ENCODE measurements at places on chromosomes 5 and 9.

GRCh38 chr9:35599763-35600604, 5.1 kb upstream of the TESK1 start:
- no peak for DNase-seq

DNA sequence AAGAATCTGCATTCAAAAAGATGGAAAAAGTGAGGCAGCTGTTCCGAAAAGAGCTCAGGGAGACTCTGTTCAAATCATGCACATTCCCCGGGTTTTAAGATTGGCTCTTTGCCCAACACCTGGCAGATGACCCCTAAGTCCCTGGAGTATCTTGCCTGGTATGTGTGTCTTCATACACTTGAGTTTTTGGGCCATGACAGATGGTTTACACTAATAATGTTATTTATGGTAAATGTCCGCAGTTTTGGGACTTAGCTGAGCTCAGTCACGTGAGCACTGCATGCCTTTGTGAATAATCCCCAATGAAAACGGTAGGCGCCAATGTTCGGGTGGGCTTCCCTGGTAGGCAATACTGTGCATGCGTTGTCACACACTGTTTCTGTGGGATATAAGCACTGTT, 316.1 kb downstream of the PRDM9 start:
- DNase-seq = no peak

DNA sequence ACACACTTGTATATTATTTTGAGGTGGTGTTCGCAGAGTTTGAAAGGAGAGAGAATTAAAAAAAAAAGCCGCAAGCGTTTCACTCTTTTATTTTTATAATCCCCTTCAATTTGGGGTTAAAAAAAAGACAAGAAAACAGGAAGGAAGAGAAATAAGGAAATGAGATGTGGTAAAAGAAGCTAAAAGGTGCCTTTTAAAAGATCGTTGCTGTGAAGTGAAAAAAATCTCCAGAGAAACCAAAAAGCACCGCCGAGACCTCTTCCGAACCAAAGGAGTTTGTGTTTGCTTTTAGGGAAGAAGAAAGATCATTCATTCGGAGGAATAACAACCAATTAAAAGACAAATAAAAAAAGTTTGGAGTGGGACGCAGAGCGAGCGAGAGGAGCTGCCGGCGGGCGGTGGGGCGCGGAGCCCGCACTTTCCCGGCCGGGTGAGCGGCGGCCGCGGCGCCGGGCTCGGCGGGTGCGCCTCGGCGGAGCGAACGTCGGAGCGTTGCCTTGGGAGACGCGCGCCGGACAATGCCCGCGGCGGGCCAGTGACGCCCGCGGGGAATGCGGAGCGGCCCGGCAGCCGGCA, 355 bp downstream of the TLE4 start:
- peak; percentile 75 for DNase-seq

GRCh38 chr5:83370957-83371356, 100.6 kb upstream of the VCAN start:
- DNase-seq = no peak

DNA sequence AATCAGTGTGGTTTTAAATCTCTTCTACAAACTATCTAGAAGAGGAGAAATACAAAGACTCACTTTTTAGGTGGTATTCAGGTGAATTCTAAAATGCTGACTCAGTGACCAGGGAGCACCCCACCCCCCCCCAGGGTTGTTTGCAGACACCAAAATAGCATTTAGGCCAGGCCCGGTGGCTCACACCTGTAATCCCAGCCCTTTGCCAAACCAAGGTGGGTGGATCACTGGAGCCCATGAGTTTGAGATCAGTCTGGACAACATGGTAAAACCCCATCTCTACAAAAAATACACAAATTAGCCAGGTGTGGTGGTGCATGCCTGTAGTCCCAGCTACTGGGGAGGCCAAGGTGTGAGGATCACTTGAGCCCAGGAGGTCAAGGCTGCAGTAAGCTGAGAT, 119.0 kb upstream of the LMX1B start:
- no peak for DNase-seq

GRCh38 chr5:157681048-157681447, 9.7 kb downstream of the C5orf52 start:
- DNase-seq = no peak

DNA sequence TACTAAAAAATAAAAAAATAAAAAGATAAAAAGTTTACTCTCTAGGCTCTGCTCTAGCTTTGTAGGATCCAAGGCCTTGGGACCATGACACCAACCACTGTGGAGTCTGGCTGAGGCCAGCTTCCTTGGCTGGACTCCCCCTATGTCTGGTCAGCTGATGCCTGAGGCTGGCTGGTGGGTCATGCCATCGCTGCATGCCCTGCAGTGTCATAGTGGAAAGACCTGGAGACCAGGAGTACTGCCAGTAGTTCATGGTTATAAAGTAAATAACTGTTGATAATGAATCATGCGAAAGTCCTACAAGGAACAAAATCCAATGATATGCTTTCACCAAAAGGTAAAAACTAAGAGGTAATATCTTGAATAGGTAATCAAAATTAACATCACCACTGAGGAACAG, 43.2 kb downstream of the GARNL3 start:
- DNase-seq = no peak

DNA sequence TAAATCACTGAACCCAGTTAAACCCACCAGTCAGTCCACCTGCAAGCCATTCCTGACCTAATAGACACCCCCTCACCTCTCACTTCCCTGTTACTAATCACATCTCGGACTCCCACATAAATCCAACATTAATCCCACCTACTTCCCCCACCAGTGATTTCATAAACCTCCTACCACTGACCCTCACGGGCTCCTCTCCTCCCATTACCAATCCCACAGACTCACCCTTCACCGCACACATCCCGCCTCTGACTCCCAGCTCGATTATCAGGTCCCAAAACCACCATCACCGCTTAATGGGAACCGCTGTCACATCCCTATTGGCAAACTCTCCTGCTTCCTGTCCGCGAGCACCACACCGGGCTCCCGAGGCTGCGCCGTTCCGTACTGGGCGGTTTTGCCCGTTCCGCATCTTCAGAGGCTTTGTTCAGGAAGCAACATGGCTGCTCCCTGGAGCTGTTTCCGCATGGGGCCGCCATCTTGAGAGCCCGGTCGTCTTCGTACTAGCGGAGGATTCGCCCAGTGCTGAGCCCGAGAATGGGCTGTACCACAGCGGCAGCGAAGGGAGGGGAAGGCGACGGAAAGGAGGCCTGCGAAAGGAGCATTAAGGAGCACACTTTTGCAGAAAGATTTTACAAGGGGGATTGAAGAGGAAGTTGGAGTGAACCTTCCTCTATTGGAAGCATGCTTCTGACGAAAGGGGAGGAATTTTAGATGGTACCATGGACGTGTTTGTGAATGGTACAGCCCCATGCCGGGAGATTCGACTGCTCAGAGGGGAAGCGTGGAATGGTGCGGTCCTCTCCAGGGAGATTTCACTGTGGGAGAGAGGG, at the start of gene ZNF300:
ZNF300 (minus strand) TSS at position 502 of the 833 bp plus-strand sequence. CDS start 1,825 bp downstream, outside the sequence.
- DNase-seq = peak; percentile 96

DNA sequence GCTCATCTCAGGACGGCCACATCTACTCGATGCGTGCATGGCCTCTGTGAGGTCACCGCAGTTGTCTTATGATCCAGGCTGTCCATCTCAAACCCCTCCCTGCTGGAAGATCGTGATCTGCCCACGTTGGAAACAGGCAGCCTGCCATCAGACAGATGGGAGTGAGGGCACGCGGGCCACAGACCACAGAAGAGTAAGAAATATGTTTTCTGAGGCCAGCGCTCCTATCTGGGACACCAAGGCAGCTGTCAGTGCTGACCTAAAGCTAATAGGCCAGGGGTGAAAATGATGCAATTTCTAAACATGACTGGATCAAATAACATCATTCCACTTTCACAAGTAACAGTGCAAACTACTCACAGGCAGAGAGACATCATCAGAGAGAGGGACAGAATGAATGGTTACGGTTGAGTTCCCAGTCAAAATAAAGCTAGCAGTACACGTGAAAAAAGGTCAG, 57.1 kb upstream of the CER1 start:
- DNase-seq = no peak

DNA sequence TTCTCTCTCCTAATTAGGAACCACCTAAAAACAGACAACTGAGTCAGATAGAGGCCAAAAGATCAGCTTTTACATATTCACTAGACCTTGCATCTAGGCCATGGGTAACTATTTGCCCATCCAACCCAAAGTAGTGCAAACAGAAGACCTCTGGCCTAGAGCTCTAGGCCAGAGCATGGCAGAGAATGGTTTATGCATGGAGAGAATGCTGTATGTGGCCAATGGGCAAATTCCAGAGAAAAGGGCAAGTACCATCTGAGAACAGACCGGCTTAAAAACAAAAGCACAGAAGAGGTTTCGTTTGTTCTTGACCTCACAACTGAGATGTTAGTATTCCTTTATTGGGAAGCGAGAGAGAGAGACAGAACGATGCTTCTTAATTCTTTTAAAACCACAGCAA, 151.7 kb upstream of the RFX3 start:
- DNase-seq = no peak

GRCh38 chr5:175523292-175523691, 44.9 kb downstream of the SFXN1 start:
- DNase-seq = no peak

GRCh38 chr9:21933865-21934264, 60.3 kb downstream of the CDKN2A start:
- DNase-seq = no peak

DNA sequence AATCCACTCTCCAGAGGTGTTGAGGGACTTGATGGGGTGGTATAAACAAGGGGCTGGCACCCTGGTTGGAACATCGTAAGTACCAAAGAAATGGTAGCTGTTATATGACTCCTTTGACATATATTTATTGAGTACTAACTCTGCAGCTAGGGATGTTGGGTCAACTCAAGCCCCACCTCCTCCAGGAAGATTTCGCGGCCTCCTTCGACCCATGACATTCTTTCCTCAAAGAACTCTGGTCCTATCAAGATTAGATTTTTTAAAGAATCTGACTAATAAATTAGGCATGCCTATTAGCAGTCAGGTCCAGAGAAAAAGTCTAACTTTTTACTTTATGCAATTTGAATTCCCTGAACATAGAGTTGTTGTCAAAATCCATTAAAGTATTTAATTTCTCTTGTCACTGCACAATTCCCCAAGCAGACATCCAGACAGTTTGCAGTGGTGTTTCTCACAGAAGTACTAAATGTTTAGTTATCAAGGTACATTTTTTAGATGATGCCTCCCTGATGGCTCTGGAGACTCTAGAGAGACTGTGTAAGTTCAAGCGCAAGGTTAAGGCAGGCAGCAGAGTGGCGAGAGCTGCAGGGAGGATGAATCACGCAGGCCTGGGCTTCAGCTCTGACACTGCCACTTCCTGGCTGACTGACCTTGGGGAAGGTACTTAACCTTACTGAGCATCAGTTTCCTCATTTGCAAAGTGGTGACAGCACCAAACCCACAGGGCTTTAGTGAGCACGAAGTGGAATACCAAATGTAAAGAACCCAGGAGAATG, 209.6 kb downstream of the TTLL11 start:
- no peak for DNase-seq

- no peak for DNase-seq
Observed at GRCh38 chr5:16364910-16365309, 100.7 kb downstream of the ZNF622 start.

GRCh38 chr9:108634204-108634603, 221.6 kb downstream of the ACTL7B start:
- DNase-seq = peak; percentile 67

DNA sequence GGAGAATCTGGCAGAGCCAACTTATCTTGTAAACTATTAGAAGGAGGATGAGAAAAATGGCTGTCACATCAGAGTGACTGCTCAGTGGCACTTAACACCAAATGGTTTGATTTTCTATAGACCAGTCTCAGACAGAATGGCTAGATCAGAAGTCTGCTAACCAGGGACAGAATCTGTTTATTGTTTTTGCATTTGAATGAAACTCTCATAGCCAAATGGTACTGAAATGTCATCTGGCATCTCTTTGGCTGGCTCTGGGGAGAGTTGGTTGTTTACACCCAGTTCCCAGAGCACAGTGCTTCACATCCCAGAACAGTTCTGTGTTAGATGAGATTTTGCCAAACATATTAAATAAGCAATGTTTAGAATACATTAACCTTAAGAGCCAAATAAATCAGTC, 106.6 kb upstream of the HMHB1 start:
- no peak for DNase-seq

DNA sequence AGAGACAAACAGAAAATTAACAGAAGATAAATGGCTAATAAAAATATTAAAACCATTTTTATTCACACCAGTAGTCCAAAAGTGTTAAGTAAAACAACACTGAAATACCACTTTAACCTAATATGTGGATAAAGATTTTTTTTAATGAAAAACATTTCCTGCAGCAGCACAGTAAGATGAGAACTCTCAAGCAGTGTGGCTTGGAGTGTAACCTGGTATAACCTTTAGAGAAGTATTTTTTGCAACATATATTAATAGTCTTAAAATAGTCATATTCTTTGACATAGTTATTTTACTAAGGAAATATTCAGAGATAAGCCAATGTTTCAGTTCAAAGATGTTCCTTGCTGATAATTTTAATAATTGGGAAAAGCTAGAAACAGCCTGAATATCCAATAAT, 644.4 kb downstream of the PDE4D start:
- DNase-seq = no peak

- DNase-seq = no peak
Observed at GRCh38 chr5:56422076-56422762, 189.1 kb upstream of the ANKRD55 start.

DNA sequence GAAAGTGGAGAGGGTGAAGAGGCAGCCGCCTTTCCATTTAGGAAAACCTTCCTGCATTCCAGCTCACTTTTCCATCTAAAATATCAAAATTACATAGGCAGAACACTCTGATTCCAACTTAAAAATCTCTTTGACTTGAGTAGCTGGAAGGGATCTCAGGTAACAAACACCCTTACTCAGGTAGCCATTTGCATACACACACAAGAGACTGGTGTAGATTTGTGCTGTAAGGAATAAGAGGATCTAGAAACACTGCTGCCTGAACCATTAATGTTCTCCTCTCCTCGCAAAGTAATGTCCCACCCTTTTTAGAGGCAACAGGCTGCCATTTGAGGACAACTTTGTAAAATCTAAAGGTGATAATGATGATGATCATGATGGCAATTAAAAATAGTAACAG, 53.5 kb downstream of the BNC2 start:
- no peak for DNase-seq

GRCh38 chr5:35618304-35618636, 607 bp downstream of the SPEF2 start:
- peak; percentile 47 for DNase-seq

Measured in AG20443 (cell line).